Activated T-cell treated with anti-CD3 and anti-CD28 coated beads for 4 hours (primary cell): ENCODE measurements at places on chromosomes 6 and 20.

DNA sequence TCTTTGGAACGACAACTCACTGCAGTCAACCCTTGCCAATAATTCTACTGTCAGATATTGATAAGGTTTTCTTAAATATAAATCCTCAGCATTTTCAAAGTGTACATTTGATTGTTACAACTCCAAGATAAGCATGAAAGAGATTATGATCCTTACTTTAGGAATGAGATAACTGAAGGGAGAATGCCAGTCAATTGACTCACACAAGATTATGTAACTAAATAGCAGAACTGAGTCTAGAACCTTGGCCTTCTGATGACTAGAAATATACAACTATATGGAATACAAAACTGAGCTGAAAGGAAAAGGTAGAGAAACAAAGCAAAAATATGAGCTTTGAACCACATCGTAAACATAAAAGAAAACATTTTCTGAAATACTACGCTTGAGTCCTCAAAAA, 26.9 kb upstream of the STXBP5 start:
- no peak for DNase-seq

DNA sequence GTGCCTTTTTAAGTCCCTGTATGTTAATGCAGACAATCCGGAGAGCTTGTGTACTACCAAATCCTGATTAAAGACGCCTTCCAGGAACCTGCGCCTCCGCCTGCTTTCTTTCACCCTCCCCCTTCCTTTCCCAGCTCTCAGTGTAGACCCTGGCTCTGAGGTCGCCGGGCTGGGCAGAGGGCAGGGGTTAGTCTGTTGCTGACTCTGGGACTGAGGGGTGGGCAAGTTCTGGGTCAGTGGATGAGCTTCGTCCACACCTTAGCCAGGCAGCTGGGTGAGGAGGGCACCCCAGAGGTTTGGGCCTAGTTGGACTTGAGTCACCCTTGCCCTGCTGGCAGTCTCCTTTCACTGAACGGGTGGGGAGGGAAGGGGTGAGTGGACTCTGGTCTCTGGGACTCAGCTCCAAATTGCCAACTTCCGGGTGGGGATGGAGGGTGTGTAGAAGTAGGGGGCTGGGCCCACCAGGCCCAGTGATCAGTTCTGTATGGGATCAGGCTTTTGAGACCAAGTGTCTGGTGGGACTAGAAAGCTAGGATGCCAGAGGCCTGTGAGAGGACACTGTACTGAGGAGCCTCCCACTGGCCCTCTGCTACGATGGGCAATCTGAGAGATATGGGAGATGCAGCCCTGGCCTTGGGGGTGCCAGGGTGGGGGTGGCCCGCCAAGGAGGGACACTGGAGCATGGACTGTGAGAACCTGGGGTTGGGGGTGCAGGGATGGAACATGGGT, 21.3 kb upstream of the SLC22A7 start:
- no peak for DNase-seq

GRCh38 chr6:153976921-153977693, 61.9 kb upstream of the OPRM1 start:
- DNase-seq, result no peak

DNA sequence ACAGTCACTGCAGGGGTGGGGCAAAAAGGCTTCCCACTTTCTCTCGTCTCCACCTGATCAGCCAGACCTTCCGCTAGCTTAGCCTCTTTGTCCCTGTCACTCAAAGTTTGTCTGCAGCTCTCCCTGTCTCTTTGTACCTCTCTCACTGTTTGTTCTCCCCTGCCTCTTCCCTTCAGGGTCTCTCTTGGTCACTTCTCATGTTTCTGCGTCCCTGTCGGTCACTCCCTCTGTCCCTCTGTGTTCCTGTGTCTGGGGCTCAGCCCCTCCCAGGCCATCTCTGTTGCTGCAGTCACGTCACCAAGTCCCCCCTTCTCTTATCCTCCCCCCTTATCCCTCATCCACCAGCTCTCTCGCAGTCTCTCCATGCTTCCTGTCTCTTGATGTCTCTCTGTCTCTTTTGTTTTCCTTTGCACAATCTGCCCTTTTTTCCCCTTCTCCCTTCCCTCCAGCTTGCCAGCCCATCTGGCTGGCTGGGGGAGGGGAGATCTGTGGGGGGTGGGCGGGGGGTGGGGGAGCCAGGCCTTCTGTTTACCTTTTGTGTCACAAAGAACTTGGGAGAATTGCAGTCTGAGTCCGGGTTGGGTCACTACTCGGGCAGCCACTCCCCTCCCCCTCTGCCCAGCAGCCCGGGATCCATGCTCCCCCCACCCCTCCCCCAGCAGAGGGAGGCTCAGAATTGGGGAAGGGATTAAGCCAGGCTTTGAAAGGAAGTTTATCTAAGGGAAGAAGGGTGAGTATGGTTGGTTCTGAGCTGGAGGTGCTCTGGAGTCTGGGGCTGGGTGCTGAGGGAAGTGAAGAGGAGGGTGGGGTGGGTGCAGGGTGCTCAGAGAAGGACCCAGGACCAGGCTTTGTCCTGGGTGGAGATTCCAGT, 32.3 kb downstream of the FOXP4 start:
- no peak for DNase-seq

DNA sequence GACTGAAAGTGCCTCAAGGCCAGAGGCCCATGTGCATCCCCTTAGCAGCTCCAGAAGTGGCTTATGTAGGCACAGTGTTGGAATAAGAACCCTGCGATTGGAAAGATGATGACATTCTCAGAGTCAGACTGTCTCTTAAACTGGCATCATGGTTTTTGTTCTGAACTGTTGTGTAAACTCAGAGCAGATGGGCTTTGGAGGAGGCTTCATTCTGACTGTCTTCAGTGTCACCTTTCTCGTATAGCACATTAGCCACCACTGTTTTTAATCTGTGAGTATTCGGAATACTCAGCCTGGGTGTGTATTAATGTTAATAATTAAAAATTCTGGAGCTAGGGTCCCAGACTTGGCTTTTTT, 140.9 kb downstream of the JARID2 start:
- no peak for DNase-seq

GRCh38 chr6:12182676-12183075, 107.5 kb upstream of the EDN1 start:
- no peak for DNase-seq

DNA sequence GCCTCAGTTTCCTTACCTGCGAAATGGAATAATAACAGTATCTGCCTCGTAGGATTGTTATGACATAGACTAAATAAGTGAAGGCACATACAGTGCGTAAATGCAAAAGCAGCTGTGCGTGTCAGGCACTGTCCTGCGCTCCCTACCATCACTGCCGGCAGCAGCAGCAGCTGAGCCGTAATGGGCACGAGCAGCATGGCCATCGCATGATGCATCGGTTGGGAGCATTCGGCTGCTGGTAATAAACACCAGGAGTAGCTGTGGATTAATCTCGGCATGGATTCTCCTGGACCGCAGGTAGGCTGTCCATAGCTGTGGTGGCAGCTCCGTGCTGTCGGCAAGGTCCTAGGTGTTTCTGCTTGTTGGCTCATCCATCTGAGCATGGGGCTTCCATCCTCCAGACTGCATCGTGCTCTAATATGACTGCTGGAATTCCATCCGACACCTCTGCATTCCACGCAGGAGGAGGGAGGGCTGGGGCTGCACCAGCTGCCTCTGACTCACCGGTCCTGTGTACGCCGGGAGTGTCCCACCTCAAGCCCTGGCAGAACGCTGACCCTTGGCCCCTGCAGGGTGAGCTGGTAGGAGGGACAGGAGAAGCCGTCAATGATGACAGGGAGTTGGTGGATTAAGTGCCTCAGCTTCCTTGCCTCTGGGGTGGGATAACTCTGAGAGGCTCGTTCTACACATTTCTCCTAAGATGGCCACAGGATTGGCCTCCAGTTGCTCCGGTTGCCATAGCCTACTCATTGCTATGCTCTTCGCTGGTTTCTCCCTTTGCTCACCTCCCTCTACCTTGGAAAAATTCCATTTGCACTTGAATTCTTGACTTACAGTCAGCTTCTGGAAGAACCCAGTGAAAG, 100.9 kb upstream of the PMEPA1 start:
- no peak for DNase-seq

DNA sequence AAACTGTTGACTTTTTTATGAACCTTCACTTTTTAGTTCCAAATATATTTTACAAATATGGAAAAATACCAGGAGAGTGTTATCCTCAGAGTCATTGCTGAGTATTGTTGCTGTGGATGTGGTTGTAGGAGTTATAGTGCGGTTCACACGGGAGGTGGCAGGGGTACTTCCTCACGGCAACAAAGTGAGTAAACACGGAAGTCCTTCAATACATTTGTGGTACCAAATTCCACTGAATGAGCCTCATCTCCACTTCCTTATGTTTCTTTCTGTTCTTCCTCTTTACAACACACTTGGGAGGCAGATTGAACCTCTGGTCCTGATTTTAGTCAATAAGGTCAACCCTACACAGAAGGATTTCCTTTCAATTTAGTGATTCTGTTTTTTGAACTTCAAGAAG, 371.8 kb downstream of the BTBD3 start:
- DNase-seq, result no peak

- no peak for DNase-seq
Observed at GRCh38 chr6:38773338-38773737, 58.2 kb downstream of the DNAH8 start.

GRCh38 chr6:53327017-53327395, 21.7 kb downstream of the ELOVL5 start:
- DNase-seq, result no peak

DNA sequence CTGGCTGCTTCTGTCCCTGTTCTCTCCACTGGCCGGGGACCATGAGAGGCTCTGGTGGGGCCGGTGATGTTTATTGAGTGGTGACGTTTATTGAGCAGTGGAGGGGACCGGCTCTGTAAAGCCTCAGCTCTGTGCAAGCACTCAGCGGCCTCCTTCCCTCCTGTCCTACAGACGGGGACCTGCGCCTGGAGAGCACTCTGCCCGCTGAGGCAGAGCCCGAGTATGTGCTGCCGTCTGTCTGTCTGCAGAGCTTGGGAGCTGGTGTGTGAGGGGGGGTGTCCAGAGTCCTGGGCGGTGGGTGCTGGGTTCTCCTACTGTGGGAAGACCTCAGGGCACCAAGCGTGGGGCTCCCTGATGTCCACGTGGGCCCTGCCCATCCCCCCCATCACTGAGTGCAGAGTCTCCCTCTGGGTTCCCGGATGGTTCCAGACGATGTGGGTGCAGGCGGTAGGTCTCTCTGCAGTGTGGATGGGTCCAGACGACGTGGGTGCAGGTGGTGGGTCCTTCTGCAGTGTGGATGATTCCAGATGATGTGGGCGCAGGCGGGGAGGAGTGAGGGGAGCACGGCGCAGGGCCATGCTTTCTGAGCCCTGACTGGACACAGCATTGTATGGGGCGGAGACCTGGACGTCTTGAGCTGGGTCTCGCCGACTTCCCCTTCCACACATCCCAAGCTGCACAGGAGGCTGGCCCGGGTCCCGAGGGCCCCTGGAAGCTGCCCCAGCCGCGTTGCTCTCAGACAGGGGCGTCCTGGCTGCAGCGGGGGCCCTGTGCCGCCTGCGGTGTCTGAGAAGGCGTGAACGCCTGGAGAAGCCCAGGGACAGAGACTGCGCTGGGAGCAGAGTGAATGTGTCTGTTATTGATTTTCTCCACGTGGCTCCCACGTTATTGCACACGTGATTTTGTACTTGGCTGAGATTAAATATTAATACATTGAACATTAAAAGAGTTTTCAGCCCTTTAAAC, 14.9 kb upstream of the BHLHE23 start:
- DNase-seq, result no peak

DNA sequence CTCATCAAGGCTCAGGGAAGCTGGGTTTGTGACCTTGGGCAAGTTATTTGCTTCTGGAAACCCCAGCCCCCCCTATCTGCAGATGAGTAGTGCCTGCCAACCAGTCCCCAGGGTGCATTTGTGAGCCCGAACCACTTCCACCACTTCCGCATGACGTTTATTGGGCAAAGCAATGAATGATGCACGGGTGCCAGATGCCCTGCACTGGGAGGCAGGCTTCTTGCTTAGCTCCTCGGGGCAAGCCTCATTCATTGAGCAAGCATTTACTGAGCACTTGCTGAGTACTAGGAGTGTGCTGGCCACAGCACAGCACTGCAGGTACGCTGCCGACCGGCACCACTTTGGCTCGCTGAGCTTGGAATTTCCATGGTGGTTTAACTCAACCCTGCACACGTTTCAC, 60.2 kb downstream of the GNAS-AS1 start:
- DNase-seq, result no peak

DNA sequence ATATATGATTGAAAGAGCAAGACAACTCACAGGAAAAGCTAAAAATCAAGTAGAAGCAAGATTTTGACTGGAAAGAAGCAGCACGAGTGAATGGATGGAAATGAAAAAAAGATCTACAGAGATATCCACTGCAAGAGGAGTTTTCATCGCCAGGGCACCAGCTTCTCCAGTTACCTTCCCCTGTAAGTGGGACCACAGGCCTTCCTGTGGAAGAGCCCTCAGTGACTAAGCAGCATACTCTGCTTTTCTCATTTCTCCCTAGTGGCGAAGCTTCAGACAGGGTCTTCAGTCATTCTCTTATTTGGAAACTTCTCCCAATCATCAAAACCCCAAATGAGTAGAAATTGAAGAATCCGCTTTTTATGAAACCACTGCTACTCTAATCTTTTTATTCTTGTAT, 40.5 kb downstream of the ADGRB3 start:
- DNase-seq, result no peak
